ENCODE measurements at places on chromosomes 12 and 14.
A peak's percentile ranks its signal among the peaks of the same experiment; 100 is the strongest.

DNA sequence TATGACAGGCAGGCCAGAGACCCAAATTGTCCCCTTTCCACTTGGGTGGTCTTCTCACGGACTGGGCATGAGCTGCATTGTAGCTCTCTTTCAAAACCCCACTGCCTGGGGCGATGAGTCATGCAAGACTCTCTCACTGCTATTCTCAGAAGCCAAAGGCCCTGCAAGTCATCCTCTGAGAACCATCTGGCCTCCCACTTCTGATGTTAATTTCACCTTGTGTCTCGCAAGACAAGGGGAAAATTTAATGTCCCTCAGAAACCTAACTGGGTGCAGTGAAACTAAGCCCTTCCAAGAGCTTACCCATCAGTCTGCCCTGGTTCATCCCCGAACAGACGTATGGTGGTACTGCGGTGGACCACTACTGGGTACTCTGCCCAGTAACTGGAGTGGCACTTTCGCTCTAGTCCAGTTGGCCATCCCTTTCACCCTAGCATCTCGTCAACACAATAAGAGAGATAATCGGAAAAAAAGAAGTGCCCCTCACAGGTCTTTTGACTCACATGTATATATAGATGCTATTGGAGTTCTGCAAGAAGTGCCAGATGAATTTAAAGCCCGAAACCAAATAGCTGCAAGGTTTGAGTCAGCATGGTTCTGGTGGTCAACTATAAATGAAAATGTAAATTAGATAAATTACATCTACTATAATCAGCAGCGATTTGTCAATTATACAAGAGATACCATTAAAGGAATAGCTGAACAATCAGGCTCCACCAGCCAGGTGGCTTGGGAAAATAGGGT lies 31.3 kb upstream of the LALBA start:
- no peak for DNase-seq

GRCh38 chr14:75724414-75725204 lies 63.6 kb downstream of the TTLL5 start:
- DNase-seq: no peak

GRCh38 chr12:7868391-7868790 lies 4.3 kb downstream of the SLC2A14 start:
- no peak for DNase-seq

- DNase-seq: no peak
Measured at GRCh38 chr12:120529641-120530417, 871 bp upstream of the COQ5 start.

GRCh38 chr12:80277732-80278131 lies 166.3 kb upstream of the PTPRQ start:
- no peak for DNase-seq

GRCh38 chr14:68333262-68333661 lies 459.6 kb downstream of the ZFP36L1 start:
- DNase-seq: no peak

DNA sequence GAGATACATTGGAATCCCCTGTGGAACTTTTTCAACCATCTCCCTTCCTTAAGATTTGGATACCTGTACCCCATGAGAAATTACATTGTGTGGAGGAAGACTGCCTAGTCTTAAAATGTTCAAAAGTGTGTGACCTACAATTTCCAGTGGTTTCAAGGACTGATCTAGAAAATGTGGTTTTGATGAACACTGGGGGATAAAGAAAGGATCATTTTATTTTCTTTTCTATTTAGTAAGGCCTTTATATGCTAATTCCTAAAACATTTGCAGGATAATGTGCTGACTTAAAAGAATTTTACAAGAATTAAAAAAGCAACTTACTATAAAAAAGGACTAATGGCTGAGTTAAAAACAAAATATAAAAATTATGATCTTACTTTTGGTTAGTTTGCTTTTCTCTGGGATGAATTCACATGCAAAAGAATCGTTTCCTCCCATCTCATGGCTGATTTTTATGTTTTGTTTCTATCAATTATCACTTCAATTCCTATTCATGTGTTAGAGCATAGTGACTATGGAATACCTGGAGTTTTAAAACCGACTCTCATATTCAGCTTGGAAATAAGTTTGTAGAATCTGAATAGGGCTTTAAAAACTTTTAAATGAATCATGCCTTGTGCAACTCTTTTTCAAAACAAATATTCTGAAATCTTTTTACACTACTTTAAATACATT lies 39.9 kb upstream of the PYGL start:
- DNase-seq: no peak

DNA sequence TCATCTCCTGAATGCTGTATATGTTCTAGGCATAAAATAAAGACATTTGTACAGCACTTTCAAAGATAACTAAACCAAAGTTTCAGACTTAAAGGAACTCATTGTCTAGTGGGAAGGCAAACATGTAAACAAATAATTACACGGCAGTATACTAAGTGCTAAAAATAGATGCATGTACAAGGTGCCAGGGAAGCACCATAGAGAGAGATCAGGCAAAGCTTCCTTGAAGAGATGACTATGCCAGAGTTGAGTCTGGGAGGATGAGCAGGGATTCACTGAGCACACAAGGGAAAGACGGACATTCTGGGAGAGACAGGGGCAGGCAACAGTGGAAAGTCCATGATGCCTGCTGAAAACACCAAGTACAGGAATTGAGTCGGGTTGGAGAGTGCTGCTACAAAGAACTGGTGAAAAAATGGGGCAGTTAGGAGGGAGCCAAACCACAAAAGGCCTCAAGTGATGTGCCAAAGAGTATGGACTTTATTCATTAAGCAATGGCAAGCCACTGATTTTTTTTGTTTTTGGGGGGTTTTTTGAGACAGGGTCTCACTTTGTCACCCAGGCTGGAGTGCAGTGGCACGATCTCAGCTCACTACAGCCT lies 26.8 kb downstream of the ANKS1B start:
- no peak for DNase-seq

GRCh38 chr12:88538250-88538649 lies 42.0 kb downstream of the KITLG start:
- no peak for DNase-seq

DNA sequence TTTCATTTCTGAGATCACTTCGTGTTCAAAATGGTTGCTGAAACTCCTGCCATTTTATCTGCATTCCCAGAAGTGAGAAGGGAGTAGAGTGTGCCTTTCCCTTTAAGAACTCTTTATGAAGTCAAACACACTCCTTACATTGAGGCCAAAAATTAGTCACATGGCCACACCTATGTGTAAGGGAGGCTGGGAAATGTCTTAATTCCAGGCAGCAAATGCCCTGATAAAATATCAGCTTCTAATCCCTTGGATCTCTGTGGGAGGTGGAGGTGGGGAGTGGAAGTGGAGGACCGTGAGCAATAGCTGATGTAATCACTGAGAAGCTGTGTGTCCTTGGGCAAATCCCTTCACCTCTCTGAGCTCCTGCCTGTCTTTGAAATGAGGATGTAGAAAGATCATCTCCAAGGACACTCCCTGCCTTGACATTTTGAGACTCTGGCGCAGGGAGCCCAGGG lies 22.7 kb upstream of the ANKRD9 start:
- DNase-seq: no peak

DNA sequence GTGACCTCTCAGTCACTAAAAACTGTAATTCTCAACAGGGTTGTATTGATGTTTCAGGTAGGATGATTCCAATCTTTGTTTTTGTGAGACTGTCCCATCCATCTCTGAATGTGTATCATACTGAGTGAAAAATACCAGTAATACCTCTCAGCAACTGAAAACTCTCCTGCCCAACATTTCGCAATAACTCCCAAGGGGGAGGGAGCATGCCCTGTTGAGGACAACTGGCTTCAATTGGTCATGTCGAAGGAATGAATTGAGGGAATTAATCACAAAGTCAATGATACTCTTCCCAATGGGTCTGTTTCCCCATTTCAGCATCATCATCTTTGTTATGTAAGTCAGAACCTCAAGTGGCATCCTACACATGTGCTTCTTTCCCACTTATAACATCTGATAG lies 102.4 kb upstream of the E2F7 start:
- DNase-seq: no peak

DNA sequence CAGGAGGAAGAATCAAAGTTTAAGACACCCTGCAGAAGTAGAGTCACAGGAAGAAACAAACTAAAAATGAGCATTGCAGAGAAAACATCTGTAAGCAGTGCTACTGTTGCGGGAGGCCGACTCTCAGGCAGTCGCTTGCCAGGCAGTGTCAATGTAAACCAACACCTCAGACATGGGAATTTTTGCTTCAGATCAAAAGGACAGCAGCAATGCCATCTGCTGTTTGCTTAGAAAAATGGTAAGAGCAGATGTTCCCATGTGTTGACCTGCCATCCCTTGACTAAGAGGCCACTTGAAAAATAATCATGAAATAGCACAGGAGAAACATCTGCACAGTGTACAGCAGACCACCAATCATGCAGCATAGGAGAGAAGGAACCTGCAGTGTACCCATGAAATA lies 196.6 kb downstream of the SLC25A21 start:
- DNase-seq: no peak

DNA sequence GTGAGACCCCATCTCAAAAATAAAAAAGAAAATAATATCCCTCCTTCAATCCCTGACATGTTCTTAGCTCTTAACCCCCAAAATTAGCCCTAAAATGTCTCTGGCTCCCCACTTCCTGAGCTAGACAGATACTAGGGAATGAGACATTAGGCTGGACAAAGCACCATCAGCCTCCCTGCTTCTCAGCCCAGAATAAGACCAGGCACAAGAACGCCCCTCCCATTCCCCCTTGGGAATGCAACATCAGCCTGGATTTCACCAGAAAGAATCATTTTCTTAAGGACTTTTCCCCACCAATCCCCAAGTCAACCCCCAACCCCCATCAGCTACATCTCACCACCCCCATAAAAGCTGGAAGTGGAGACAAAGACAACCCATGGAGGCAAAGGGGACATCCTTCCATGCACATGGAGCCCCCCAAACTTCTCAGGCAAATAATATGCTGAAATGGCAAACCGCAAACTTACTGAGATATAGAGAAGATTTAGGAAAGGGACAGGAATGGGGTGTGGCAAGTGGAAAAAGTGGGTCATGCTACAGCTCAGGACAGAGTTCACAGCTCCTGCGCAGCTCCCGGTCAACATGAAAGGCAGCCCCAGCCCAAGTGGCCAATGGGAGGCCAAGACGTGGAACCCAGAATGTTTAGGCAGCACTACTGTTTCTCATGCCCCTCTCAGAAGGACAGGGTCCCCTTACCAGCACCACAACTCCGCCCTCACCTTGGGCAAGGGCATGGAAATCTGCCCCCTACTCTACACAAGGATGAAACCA lies 2.7 kb downstream of the CHD4 start:
- no peak for DNase-seq

- DNase-seq: no peak
Measured at GRCh38 chr12:94178882-94179281, 30.5 kb downstream of the PLXNC1 start.

DNA sequence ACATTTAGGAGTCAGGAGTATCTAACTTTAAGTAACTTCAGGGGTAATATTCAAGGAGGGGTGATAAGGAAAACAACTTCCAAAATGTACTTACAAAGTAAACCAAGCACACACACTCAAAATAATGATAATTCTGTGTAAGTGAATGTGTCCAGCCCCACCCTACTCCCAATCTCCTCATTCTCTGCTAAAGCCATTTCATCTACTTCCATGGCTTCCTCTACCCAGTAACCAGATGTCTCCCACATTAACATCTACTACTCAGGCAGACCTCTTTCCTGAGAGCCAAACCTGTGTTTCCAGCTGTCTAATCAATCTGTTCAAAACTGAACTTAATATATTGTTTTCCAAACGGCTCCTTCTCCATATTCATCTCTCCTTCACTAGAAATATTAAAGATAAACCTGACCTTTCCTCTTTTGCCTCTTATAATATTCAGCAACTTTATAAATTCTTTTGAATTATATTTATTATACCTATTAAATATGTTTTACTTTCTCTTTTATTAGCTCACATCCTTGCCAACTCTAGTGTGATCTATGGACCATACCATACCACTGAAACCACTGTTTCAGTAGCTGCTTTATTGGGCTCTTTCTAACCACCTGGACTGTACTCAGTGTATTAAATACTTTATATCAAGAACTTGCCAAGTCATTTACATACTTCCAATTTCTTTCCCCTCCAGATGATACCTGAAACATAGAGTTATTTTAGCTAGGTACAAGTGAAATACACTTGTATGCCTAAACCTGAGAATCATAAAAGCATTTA lies 170.7 kb downstream of the PPFIA2 start:
- no peak for DNase-seq

DNA sequence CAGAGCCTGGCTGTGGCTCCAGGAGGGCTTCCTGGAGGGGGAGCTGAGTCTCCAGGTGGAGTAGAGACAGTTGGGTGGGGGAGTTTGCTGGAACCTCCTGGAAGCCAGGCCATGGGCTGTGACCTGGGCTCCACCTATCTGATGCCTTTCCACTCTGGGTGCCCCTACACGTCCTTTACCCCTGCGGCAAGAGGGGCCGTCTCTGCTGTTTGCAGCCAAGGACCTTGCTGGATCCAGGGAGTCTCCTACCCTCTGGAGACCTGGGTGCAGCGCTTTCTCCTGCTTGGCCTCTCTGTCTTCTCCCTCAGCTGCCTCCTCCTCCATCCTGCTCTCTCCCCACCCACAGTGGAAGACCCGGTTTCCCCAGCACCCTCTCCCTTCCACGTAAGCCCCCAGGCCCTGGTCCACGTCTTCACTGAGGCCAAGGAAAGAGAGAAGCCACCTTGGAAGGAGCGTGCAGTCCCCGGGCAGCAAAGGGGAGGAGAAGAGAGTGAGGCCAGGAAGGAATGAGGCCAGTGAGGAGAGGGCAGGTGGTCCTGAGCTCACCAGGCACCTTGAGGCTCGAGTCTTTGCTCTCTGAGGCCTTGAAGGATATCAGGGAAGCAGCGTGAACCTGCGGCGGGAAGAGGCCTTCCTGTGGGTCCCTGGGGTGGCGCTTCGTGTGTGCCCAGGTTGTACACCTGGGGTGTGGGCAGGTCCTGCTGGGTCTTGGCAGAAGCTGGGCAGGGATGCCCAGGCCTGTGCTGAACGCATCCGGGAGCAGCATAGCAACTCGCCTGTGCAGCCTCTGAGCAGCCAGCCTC lies 294.3 kb upstream of the RTL1 start:
- DNase-seq: no peak

GRCh38 chr14:24924544-24924943 lies 125.4 kb downstream of the STXBP6 start:
- DNase-seq: no peak

GRCh38 chr12:66549050-66549389 lies 129.9 kb downstream of the GRIP1 start:
- DNase-seq: no peak

- DNase-seq: no peak
Measured at GRCh38 chr12:40921563-40922163, 229.4 kb downstream of the CNTN1 start.

DNA sequence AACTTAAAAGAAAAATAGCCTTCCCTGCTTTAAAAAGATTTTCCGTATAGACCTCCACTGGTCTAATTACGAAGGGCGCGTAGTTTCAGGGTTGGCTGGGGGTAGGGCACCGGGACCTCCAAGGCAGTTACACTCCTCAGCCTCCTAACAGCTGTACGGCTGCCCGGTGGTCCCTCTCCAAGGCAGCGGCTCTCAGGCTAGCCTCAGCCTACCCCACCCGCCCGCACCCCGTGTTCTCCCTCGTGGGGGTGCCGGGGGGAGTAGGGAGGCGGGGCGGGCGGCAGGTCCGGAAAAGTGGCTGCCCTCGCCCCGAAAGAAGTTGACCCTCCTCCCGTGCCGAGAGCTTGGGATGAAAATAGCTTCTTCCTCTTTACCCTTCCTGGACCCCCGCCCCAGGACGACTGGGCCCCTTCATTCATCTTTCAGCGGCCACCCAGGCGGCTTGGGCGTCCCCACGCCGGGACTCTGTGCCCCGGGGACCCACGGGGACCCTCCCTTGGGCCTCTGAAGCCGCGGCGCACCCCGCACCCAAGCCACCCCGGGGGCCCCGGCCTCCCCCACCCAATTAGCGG lies 991 bp upstream of the RCOR1 start:
- no peak for DNase-seq

GRCh38 chr12:94262228-94263010 lies 114.0 kb downstream of the PLXNC1 start:
- DNase-seq: peak; percentile 82

Data from fibroblast of skin of left biceps (primary cell).